ENCODE measurements at places on chromosomes 2 and 18. TPM values are rescaled to one million over a fixed set of nuclear protein-coding genes. Genes with fewer than 3 reads are reported as not detected.

Gene FSIP2
- 4.9 TPM for polyA plus RNA-seq

Gene SCN3A
- not detected for polyA plus RNA-seq

Gene DSG1
- not detected for polyA plus RNA-seq

Gene CYTIP
- polyA plus RNA-seq = 6.6 TPM

Gene COA5
- 38.8 TPM for polyA plus RNA-seq

Gene NXPH2
- not detected for polyA plus RNA-seq

Gene SERPINB3
- not detected for polyA plus RNA-seq

Gene BMP10
- polyA plus RNA-seq = not detected

Gene RAB3GAP1
- polyA plus RNA-seq = 19.0 TPM

Gene ANTXR1
- 28.8 TPM for polyA plus RNA-seq

Gene ALPI
- 7.2 TPM for polyA plus RNA-seq

Gene SERPINB13
- polyA plus RNA-seq = 0.01 TPM

Gene MC2R
- polyA plus RNA-seq = not detected

Gene CNRIP1
- 10.0 TPM for polyA plus RNA-seq

Gene ACVR1C
- polyA plus RNA-seq = 2.2 TPM

Gene MYL12B
- polyA plus RNA-seq = 696 TPM

Gene ANKRD62
- polyA plus RNA-seq = not detected

Gene SNED1
- 6.3 TPM for polyA plus RNA-seq

Gene PLGLB2
- polyA plus RNA-seq = not detected

Gene HOXD13
- polyA plus RNA-seq = 2.4 TPM

Gene DYTN
- not detected for polyA plus RNA-seq

Gene CRACDL
- polyA plus RNA-seq = 7.0 TPM

Gene RGPD8
- polyA plus RNA-seq = 0.23 TPM

Gene AMER3
- polyA plus RNA-seq = 0.28 TPM

Gene ANKRD30B
- not detected for polyA plus RNA-seq

Gene FOXD4L1
- not detected for polyA plus RNA-seq

Gene CHST10
- polyA plus RNA-seq = 0.60 TPM

Gene NEURL3
- 3.6 TPM for polyA plus RNA-seq

Gene SPP2
- not detected for polyA plus RNA-seq

Gene SMYD1
- polyA plus RNA-seq = 1.1 TPM

Gene ZAP70
- not detected for polyA plus RNA-seq

Gene ALPG
- polyA plus RNA-seq = not detected

Gene CDC42EP3
- polyA plus RNA-seq = 10.9 TPM

Gene COL6A3
- 9.0 TPM for polyA plus RNA-seq

Gene AQP4
- 1.2 TPM for polyA plus RNA-seq

Gene NEU2
- polyA plus RNA-seq = not detected

Gene CCDC85A
- not detected for polyA plus RNA-seq

Gene GAREM1
- 4.9 TPM for polyA plus RNA-seq

Gene CD302
- 17.4 TPM for polyA plus RNA-seq

Gene GPR45
- not detected for polyA plus RNA-seq

Gene C2orf69
- polyA plus RNA-seq = 7.2 TPM

Gene RHBDD1
- 5.3 TPM for polyA plus RNA-seq

Data from sigmoid colon (tissue), 7 donors.